GM13976 (cell line): ENCODE measurements at places on chromosomes 11 and 22.

DNA sequence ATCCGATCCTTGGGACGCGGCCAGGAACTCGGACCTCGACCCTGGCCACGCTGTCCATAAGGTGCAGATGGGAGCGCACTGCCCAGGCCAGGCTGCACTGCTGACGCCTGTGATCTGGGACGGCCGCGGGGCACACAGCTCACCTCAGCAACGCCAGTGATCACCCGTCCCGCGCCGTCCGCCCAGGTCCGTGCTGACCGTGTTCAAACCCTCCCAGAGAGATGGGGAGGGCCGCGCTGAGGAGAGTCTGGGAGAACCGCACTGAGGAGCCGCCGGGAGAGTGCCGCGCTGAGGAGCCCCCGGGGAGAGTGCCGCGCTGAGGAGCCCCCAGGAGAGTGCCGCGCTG is 636 bp downstream of the KCNQ1OT1 start:
- DNase-seq, result no peak

- no peak for DNase-seq
Observed at GRCh38 chr22:23183061-23183698, 2.9 kb downstream of the BCR start.

- no peak for DNase-seq
Observed at GRCh38 chr11:70692131-70692530, 293.8 kb downstream of the CTTN start.

DNA sequence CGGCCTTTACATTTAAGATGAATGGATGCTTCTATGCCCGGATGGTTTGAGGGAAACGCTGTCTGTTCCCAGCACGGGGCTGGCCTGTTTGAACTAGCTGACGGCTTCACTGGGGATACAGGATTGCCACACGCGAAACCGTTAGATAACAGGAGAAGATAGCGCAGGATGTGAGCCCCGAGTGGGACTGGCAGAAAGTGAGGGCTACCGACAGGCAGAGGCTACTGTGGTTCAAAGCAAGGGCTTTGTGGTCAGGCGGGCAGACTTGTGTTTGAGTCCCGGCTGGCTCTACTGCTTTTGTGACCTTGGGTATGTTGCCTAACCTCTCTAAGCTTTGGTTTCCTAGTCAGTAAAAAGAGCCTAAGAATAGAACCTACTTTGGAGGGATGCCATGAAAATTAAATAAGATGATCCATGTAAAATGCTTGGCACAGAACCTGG is 2.8 kb upstream of the OAF start:
- no peak for DNase-seq

- no peak for DNase-seq
Observed at GRCh38 chr22:17928391-17928790, 96.0 kb downstream of the MICAL3 start.

DNA sequence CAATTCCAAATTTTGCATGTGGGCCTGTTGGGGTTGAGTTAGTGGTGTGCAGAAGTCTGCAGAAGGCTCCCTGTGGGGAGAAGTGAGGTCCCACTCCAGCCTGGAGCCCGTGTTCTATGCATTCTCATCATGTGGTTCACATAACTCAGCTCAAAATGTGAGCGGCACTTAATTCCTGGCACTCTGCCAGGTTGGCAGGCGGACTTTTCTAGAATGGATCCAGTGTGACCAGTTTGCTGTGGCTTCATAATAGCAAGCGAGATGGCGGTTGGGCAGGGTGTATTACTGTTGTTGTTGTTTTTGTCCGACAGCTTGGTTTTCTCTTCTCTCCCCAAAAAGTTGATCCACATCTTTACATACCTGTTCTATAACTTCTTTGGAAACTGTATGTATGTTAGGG is 146.8 kb upstream of the TTC12 start:
- no peak for DNase-seq

DNA sequence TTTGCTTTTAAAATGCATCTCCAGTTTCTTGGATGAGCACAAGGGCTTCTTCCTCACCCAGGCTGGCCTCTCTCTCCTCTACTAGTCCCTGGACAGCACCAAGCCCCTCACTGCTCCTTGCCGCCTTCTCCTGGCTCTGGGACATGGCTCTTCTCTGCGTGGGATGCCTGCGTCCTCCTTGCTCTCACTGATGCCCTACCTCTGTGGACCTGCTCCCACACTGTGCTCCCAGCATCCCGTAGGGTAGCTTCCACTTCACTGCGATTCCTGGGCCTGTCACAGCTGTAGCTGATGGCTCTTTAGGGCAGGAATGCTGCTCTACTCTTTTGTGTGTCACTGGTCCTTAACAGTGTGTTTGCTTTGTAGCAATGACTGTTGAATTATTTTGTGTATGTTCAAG is 136.3 kb downstream of the SNX19 start:
- DNase-seq, result no peak

DNA sequence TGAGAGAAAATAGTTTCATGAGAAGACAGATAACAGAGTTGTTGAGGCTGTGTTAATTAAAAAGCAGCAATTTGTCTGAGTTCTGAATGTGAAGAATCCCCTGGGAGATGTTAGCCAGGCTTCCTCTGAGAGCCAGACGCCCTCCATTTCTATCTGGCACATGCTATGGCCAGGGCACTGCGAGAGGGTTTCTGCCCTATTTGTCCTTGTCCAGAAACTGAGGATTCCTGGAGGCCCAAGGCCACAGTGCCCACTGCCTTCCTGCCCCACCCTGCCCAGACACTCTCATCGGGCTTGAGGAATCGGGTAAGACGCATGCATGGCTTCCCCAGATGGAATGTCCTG is 484.6 kb downstream of the OPCML start:
- DNase-seq, result no peak

DNA sequence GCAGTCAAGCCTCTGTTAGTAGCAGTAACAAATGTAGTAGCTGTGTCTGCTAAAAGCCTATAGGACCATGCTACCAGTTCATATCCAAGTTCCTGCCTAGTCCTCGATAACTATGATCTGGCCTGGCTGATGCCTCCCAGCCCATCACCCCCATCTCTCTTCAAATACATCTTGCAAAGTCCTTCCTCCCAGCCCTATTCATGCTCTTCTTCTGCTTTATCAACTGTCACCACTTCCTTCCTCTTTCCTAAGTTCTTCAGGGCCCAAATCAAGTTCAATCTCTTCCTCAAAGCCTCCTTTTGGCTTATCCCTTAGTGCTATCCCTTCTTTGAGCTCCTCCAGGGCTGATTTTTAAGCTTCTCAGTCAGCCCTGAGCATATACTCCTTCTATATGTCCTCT is 150.9 kb upstream of the THY1 start:
- DNase-seq, result no peak

DNA sequence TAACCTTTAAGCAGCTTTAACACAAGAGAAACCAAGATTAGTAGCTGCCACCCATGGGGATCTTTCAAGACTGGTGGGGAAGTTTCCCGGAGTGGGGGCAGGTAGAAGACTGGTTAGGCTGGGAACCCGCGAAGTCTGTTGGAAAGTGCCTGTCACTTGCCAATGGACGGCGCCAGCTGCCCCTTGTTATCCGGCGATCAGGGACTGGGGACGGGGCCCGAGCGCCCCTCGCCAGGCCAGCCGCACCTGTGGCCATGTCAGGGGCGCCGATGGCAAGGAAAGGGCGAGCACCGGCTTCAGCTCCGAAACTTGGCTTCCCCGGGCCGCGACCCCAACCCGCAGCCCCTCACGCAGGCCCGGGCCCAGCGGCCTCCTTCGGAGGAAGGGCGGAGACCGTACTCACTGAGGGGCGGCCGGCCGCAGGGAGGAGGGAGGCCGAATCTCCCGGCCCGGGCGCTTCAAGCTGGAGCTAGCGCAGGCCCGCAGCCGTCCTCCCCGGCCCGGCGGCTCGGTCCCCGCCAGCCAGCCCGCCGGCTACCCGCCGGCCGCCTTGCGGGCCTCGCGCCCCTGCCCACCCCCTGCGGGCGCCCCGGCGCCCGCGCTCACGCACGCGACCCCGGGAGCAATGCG is 539 bp downstream of the EIF4ENIF1 start:
- peak; percentile 69 for DNase-seq

DNA sequence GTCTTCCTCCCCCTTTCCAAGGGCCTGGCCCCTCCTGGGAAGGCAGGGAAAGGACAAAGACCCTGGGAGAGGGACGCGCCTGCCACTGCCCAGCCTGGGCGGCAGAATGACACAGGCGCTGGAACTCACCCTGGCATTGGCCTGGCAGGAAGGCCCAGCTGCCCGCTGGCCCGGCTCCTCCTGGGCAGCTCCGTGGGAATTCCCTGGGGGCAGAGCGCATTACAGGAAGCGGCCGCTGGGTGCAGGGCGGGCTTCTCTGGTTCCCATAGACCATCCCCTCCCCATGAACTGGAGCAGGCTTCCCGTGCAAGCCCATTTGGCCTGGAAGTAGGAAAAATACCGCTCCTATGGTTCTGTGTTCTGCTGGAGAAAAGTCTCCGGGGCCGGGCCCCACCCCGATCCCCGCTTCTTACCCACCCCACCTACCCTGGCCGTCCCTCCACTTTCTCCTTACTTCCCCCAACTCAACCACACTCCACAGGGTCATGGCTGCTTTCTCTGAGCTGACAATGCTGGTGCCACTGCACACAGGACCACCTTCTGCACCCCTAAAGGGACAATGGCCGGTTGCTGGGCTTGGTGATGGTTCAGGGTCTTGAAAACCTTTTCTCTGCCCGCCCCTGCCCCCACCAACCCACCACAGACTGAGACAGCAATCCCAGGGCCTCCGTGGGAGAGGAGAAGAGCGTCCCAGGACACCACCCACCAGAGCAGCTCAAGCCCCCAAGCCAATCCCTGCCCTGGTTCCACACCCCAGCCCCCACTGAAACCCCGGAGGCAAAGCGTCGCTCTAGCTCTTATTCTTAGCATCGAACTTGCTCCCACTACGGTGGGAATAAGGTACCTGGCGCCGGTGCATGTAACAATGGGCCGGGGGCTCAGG is 58.9 kb downstream of the LINC01488 start:
- DNase-seq, result no peak

GRCh38 chr11:2934611-2935239 is 5.5 kb upstream of the PHLDA2 start:
- no peak for DNase-seq

GRCh38 chr11:91624021-91624420 is 600.6 kb upstream of the FAT3 start:
- no peak for DNase-seq

- DNase-seq, result no peak
Observed at GRCh38 chr11:1008001-1008802, 28.3 kb downstream of the MUC6 start.

DNA sequence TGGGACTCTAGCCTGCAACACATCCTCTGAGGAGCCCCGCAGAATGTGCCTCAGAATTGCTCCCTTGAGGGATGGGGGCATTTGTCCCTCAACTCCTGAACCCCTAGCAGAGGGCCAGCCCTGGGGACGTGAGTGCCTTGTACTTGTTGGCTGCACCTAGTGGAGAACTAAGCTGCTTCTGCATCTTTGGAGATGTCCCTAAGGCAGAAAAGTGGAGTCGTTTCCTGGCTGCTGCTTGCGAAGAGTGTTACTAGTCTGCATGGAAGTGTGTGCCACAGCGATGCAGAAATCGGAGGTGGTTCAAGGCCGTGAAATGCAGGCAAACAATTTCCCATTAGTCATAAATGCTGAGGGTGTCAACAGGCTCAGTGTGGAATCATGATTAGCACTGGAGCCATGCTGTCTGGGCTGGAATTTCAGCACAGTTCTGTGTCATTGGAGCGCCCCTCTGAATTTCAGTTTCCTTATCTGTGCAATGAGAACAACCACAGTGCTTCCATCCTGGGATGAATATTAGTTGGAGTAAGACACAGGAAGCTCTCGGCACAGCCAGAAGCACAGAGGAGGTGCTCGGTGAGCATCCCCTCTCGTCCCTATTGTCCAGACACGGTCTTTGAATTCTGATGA is 56.5 kb downstream of the MIAT start:
- DNase-seq, result no peak

DNA sequence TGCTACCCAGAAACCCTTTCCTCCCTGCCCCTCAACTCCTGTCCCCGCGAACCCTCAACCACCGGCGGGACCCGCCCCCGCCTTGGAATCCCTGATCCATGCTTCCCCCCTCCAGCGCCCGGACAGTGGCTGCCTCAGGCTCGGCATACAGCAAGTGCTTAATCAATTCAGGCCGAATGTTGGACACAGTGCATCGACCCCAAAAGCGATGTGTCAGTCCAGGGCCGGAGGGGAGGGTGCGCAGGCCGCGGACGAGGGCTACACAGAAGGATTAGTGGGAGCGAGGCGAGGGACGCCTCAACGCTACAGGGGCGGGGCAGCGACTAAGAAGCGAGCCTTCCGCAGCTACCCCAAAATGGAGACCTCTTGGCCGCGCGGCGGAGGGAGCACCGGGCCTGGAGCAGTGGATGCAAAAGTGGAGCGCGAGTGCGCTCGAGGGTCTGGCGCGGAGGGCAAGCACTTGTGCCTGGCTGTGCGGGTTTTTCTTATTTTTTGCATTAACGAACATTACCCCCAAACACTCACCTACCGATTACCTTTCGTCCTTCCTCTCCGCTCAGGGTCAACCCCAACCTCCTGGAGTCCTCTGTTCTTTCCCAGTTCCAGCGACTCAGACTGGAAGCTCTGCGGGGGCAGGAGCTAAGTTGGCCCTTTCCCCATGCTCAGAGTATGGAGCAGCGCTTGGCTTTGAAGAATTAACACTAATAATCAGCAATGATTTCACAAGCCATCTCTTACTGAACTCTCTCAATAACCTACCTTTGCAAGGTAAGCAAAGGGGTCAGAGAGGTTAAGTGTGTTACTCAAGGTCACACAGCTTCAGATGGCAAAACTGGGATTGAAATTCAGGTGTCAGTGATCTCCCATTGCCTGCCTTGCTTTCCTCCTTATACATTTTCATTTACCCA is 30.0 kb upstream of the WNT11 start:
- DNase-seq, result peak; percentile 79

- DNase-seq, result peak; percentile 40
Observed at GRCh38 chr11:133506023-133506422, 26.3 kb downstream of the OPCML start.

- DNase-seq, result no peak
Observed at GRCh38 chr22:36753120-36753802, 22.7 kb downstream of the IFT27 start.

GRCh38 chr22:17784776-17785175 is 10.5 kb upstream of the BID start:
- no peak for DNase-seq

DNA sequence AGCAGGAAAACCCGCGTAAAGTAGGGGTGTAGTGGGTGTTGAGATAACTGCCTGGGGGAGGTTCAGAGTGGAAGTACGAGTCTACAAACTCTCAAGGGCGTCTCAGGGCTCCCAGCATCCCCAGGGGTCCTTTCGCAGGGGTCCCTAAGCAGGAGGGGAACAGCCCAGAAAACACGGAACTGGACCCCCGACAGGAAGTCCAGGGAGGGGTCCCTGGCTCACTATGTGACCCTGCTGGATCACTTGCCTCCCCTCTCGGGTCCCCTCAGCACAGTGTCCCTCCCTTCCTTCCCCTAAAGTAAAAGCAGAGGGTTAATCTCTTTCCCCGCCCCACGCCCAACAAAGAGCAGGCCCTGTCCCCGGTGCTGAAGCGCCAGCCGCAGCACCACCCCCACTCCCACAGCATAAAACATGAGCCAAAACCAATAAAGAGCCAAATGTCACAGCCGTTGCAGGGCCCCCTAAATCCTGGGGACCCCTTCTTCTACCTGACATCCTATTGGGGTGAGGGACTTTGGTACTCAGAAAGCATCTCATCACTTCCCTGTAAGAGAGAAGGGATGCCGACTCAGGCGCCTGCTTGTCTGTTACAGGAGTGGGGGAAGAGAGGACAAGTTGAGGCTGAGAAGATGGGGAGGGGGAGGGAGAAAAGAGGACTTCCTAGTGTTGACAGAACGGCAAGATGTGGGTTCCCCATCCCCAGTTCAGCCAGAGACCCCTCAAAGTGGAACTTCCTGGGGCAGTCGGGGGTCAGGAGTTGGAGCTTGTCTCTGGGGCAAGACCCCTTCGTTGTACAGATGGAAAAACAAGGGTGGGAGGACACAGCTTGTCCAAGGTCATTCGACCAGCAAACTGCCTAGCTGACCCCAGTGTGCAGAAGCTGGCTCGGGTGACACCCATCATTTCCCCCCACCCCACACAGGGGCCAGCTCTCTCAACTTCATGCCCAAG is 1.4 kb upstream of the NEFH start:
- no peak for DNase-seq
